Right cardiac atrium (tissue), 5 donors: ENCODE measurements at places on chromosomes 6 and 20. TPM values are rescaled to one million over a fixed set of nuclear protein-coding genes. Genes with fewer than 3 reads are reported as not detected.
A peak's percentile ranks its signal among the peaks of the same experiment; 100 is the strongest.

SLC29A1 gene
- 129 TPM for total RNA-seq

DNA sequence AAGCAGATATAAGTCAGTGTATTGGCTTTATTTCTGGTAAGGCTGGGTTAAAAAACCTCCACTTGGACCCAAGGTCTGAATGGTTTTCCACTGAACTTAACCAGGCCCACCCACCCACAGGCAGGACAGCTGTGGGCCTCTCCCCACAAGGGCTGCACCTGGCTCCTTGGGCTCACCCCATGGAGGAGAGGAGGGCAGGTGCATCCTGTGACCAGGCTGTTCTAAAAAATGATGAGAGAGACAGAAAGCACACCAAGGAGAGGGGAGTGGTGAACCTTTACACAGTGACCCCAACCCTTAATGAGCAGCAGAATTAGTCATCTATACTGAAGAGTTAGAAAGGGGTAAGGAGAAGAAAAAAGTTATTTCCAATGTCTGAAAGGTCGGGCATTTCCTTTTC, 34.5 kb upstream of the DUSP22 start:
- DNase-seq, result no peak

- DNase-seq, result peak; percentile 93
Observed at GRCh38 chr20:31842471-31843157, 2.8 kb downstream of the FOXS1 start.

DNA sequence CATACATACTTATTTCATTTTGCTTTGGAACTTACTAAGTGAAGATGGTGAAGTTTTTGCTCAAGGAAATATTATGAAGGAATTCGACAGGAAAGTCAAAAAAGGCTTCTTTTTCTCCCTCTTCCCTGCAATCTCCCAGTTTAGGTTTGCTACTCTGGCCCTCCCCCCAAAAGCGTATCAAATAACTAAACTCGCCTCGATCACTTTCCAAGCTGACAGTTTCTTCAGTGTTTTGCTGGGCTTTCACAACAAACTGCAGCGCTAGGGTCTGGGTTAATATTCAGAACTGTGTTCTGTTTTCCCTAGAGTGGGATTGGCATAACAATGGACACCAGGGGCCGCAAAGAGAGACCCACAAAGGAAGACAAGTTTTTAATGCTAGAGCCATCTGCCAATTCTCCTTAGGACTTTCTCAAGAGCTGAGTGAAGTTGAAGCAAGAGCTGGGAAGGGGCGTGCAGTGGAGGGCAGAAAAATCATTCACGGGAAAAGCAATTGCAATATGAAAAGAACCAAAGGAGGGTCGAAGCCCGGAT, 57.8 kb downstream of the ATP9A start:
- DNase-seq, result no peak

- no peak for DNase-seq
Observed at GRCh38 chr20:60254901-60255411, 296.7 kb downstream of the CDH26 start.

PRR18 gene
- total RNA-seq, result not detected

DNA sequence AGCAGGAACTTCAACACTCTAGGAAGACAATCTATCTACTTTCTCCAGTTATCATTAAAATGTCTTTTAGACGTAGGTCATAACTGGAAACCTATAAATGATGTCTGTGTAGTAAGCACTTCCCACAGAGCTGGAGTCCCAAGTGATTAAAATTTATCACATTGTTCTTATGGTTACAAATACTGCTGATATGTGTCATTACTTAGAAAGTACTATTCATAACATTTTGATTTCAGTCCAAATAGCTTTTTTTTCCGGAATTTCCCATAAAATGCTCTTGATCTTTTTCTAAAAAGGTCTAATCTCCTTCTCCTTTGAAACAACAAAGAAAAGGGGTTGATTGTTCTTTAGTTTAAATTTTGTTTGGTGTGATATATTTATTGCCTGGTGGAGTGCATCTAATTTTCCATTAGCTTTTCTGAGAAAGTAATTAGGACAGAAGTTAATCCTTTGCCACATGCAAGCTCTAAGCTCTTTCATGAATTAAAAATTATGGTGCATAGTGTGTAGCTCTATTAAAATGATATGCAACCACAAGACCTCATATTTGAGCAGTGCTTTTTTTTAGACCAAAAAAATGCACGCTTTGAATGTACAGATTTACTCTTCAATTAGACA, 132.7 kb upstream of the TCF21 start:
- no peak for DNase-seq

DNA sequence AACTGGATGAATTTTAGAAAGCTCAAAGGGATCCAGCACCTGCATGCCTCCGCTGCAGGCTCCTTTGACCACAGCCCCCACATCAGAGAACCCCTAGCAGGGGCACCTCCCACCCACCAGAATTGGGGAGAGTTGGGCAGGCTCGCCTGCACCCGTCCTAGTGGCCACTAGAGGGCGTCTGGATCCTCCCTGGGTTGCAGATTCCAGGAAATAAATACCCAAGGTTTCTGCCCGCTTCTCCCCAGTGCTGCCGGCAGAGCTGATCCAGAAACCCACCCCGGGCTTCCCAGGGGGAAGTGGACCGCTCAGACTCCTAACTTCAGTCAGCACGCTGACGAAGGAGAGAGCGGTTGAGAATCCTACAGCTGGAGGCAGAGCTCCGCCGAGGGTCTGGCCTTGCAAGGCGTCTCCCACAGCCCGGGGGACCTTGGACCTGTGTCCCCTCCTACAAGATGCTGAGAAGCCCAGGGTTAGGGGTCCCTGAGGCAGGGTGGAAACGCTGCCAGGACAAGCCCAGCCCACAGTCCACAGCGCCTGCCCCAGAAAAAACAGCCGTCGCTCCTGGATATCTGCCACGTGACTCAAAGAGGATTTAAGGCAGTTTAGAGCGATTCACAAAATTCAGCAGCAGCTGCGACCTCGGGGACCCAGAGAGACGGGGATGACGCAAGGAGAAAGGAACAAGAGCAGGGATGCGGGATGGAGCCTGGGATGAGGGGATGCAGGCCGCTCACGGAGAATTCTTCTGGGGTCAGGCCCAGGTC, 32.6 kb upstream of the PHACTR3 start:
- DNase-seq, result peak; percentile 83

GRCh38 chr6:33620158-33620855, 815 bp upstream of the ITPR3 start:
- peak; percentile 74 for DNase-seq

PNPLA1 gene
- total RNA-seq, result not detected
